SW 1271 (cell line): ENCODE measurements at places on chromosomes 6 and 20.

DNA sequence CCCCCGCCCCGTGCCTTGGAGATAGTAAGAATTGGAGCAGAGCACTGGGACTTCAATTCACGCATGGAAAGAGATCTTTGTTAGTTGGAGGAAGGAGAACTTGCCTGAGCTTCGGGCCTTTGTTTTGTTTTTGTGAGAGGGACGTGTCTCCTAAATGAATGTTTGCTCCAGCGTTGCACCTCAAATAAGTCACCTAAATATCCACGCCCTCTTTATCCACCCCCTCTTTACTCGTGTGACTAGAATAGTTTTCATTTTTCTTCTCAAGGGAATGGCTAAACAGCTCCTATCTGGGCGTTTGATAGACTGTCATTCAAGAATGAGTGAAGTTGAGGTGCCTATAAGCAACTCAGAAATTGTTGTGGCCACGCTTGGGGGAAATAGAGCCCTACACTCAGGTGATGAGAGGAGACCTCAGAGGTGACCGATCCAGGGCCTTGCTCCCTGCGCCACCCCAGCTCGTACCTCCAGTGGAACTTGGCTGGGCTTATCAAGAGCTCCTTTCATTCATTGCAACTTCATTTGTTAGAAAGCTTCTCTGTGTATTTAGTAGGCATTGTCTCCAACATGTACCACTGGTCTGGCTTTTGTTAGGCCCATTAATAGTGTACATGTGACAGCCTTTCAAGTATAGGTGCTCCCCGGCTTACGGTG is 861 bp downstream of the PCMTD2 start:
- DNase-seq, result no peak

DNA sequence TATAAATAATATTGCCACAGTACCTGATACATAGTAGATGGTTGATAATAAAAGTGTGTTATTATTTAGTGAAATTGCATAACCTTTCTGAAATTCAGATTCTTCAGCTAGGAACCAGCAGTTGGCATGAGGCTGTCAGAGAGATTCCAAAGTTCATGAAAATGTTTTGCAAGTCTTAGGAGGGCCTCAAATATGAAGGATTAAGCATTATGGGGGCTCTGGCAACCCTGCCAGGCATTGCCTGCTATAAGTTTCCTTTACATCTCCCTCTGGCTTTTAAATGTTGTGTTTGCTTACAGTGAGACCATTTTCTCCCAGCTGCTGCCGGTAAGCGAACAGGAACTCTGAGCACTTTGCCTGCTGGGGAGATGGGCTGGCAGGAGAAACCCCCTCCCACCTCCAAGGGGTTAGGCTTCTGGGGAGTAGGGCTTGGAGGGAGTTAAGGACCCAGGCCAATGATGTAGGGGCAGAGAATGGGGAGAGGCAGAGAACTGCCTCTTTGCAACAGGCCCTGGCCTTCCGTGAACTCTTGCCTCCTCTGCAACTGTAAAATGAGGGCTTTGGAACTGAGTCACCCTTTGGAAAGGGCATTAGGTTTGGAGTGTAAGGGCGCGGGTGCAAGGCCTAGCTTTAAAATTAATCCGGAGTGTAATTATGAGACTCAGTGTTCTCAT is 33.2 kb upstream of the KIF3B start:
- DNase-seq, result no peak

DNA sequence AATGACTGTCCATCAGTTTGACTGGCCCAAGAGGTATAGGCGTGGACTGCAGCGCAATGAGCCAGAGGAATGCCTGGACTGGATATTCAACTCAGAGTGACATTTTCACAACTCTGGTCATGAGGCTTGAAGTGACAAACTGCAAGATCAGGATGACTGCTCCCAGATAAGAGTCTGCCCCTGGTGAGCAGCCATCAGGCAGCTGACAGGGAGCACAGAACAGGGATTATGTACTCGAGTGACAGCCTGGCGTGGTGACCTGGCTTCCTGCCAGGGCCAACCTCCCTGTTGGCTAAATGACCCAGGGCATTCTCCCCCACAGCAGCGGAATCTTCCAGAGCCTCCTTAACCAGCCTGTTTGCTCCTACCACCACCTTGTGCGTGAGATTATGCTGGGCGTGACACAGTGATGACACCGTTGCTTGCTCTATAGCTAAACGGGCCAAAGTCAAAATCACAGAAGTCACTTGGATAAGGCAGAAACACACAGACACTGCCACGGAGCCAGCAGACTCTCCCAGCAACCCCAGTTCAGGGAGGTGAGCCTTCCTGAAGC is 209.1 kb upstream of the JARID2 start:
- no peak for DNase-seq

- no peak for DNase-seq
Observed at GRCh38 chr20:38258545-38259215, 1.9 kb downstream of the KIAA1755 start.

- DNase-seq, result no peak
Observed at GRCh38 chr20:52830598-52830997, 141.6 kb upstream of the TSHZ2 start.

GRCh38 chr6:160678744-160679401 is 14.8 kb upstream of the LPA start:
- DNase-seq, result no peak

GRCh38 chr6:142685852-142686506 is 259.0 kb downstream of the HIVEP2 start:
- DNase-seq, result no peak

DNA sequence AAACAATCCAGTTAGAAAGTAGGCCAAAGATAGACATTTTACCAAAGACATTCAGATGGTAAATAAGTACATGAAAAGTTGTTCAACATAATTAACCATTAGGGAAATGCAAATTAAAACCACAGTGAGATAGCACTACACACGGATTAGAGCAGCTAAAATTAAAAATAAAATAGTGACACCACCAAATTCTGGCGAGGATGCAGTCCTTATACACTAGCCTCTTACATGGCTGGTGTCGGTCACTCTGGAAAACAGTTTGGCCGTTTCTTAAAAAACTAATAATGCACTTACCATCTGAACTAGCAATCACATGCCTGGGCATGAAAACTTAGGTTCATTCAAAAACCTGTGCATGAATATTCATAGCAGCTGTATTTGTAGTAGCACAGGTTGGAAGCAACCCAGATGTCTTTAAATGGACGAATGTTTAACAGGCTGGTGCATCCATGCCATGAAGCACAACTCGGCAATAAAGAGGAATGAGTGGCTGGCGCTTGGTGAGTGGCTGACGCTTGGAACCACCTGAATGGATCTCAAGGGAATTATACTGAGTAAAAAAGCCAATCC is 77.0 kb downstream of the FAM120B start:
- DNase-seq, result no peak

GRCh38 chr6:169638915-169639314 is 62.9 kb downstream of the WDR27 start:
- DNase-seq, result no peak

DNA sequence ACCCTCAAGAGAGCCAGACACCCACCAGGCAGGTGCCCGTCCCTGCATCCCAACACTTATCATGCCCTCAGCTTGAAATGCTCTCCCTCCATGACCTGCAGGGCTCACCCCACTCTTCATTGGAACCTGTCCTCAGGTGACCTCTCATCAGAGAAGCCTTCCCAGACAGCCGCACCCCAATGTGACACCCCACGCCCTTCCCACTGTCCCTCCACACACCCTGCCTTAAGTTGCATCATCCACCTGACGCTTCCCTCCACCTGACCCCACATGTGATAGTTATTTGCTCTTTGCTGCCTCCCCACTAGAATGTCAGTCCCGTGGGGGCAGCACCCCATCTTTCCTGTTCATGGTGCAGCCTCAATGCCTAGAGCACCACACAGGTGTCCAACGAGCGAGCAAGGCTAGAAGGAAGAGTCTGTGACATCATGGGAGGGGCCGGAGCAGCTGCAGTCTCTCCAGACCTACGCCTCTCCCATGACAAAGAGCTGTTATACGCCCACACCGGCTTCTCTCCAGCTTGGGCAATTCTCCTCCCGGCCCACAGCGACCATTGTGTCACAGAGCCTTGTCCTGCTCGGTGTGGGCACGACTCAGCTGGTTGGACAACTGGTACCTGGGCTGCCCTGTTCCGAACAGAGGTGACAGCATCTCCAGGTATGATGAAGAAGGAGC is 58.2 kb downstream of the NFATC2 start:
- DNase-seq, result no peak

DNA sequence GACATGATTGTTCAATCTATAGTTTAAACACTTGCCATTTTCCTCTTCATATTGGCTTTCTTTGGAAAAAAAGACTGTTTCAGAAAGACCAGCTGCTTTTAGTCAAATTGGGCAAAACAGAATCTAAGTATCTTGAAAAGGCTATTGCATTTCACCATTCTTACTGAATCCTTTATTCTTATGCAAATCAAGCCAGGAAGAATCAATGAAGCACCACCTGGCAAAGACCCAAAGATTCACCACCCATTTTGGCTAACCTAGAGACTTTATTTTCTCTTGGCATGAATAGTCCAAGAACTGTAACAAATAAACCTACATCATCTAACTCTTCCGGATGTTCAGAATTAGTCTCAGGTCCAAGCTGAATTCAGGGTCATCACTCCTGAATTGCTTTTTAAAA is 71.3 kb upstream of the EYA4 start:
- DNase-seq, result no peak

- no peak for DNase-seq
Observed at GRCh38 chr20:50515471-50516106, 5.4 kb downstream of the PTPN1 start.

DNA sequence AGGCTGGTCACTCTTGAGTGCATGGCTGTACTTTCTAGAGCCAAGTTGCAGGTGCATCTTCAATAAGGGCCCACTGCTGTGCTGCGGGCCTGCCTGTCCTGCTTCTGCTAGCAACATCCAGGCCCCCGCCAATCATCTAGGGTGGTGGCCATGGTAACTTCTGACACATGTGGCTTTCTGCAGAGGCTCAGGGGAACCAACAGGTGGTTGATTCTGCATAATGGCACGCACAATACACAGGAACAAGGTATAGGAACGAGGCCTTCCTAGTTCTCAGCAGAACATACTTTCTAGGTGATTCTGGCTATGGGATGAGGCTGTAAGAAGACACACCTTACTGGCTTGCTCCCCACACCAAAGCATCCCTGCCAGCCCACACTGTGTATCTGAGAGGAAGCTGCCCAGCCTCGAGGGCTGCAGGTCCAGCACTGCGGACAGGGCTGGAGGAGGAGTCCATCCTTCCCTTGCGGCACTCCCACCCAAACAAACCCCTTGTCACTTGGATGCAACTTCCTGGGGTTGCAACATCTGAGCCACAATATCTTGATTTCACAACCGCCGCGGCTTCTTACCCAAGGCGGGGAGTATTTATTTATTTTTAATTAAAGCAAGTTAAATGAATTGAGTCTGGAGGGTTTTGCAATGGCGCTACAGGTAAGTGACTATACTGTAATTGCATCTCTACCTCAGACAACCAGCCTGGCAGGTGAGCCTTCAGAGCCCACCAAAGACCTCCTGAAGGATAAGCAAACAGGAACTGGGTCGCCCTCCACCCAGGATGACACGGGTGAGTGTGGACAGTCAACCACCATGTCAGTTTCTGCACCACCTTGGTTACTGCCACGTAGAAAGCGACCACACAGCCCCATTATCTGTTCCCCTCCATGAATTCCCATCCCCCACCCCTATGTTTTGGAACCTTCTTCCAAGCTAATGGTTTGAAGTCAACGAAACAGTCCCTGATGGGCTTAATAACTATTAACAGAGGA is 49.6 kb downstream of the SULF2 start:
- DNase-seq, result no peak

GRCh38 chr6:4258733-4259132 is 123.4 kb upstream of the ECI2 start:
- DNase-seq, result no peak

DNA sequence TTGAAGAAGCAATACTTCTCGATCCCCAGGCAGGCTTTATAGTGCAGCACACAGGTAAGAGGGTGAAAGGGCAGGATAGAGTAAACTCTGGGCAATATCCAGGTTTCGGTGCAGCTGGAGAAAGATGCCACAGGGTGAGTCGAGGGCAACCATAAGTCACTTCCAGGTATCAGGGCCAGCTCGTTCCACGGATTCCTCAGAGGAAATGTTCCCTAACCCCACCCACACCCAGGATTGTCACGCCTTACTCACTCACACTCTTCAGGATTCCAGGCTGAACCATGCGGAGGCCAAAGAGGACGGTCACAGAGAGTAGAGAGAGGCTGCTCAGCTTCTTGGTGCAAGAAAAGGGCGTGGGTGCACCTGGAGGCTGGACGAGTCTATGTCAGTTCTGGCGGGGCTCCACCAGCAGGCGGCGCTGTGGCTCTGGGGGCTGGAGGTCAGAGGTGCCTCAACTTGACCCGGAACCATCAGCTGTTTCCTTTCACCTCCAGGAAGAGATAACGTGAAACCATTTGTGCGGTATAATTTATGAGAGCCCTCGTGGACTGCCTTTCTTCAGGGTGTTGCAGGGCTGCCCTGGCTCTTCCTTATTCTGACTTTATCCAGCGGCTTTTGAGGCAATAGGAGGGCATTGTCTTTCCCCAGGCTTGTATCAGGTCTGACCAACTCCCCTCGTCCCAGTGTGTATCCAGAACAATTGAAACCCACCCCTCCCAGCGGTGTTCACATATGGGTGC is 14.5 kb upstream of the WFDC12 start:
- no peak for DNase-seq

DNA sequence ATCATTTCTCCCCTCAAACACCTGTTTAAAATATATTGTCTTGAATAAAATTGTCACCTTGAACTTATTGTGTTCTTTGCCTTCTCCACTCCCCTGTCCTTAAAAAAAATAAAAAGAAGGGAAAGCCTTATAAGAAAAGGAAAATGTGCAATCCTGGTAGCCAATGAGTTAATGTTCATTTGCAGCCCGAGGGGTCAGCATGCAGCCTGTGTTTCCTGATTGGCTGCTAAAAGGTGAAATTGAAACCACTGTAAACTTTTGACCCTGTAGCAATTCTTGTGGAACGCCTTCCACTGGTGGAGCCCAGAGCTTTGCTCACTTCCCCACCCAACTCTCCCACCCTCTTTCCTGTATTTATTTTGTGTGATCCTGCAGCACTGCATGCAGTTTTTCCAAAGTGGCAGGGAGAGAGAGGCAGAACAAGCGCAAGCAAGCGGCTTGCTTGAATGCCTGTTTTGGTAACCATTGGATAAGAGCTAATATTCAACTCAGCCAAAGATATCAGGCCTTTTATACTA is 74.9 kb downstream of the NCOA3 start:
- peak; percentile 87 for DNase-seq

DNA sequence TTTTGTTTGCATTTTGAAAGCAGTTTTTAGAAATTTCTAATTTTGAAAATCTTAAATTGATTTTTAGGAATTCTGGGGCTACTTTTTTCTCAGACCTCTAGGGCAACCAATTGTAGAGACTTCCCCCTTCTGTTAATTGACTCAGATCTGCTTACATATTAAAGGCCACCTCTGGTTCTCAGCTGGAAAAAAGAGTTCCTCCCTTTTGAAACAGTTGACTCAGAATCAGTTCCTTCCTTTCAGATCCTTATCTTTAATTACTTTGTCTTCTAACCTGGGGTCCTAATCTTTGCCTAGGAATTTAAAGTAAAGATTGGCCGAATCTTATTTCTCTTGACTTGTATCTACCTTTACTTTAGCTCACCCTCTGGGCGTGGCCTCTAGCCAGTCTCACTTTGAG is 146.8 kb downstream of the LAMA2 start:
- no peak for DNase-seq
